Motor neuron (in vitro differentiated cells): ENCODE measurements at places on chromosomes 7 and 10. TPM values are rescaled to one million over a fixed set of nuclear protein-coding genes. Genes with fewer than 3 reads are reported as not detected.

Gene TEX36
- not detected in 2 replicates for total RNA-seq

GRCh38 chr10:79243181-79244067, 103.8 kb upstream of the PPIF start:
- ATAC-seq: peak; percentile 57

Gene ASB15
- 0.09 TPM in 1 of 2 replicates, not detected in the other for total RNA-seq

GRCh38 chr7:18338910-18339523, 156.5 kb upstream of the HDAC9 start:
- no peak for ATAC-seq

Gene CYP2C8
- total RNA-seq: 0.38 TPM in 1 of 2 replicates, not detected in the other

- ATAC-seq: no peak
Measured at GRCh38 chr10:11406746-11407145, 204.7 kb downstream of the USP6NL start.

DNA sequence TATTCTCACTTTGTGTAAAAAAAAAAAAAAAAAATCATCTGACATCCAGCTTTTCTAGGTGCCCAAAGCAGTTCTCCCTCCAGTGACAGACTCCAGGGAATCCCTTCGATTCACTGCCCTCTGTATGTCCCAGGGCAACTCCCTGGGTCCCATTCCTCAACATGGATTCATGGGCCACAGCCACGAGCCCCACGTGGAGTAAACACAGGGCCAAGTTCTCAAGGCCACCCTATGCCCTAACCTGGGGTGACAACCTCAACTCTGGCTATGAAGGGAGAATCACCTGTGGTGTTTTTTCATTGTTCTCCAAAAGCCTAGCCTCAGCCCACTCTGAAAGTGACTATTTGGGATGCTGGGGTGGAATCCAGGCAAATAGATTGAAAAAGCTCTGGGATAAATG, 3.4 kb downstream of the BNIP3 start:
- ATAC-seq: no peak

DNA sequence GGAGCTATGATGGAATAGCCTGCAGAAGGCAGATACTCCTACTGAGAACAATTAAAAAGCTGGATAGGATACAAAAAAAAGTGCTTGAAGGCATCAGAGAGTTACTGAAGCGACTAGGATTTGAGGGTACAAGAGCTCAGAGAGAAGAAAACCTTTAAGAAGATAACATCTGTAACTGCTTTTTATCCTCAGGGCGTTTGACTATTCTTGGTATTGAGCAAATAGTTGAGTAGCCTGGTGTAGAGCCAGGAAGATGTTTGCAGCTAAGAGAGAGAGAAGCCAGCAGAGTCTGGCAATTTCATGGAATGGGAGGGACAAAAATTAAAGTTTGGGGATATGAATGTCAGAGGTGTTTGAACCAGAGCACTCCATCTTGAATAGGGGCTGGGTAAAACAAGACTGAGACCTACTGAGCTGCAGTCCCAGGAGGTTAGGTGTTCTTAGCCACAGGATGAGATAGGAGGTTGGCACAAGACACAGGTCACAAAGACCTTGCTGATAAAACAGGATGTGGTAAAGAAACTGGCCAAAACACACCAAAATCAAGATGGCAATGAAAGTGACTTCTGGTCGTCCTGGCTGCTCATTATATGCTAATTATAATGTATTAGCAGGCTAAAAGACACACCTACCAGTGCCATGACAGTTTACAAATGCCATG, 428.8 kb downstream of the SH2D4B start:
- ATAC-seq: no peak

- no peak for ATAC-seq
Measured at GRCh38 chr10:74021248-74022055, 23.5 kb downstream of the VCL start.

Gene ANXA8
- 0.11 and 0.44 TPM in 2 replicates for total RNA-seq

GRCh38 chr7:151941009-151941408, 15.2 kb upstream of the GALNTL5 start:
- ATAC-seq: no peak

Gene TMEM213
- total RNA-seq: 0.24 and 0.26 TPM in 2 replicates

DNA sequence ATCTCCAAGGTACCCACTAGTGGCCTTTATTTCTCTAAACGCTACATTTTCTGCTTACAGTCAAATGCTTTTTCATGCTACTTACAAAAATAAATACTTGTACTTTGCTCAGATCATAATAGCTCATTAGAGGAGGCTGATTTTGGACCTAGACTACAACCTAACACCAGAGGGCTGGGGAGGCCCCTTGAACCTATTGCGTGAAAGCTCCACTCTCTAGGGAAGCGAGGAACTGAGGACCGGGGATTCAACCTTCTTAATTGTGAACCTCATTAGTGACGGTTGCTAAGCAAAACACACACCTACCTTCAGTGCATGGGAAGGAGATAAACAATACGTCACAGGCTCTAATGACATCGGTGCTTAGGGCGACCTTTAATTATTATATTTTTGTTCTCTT, 92.1 kb downstream of the EBF3 start:
- ATAC-seq: no peak

DNA sequence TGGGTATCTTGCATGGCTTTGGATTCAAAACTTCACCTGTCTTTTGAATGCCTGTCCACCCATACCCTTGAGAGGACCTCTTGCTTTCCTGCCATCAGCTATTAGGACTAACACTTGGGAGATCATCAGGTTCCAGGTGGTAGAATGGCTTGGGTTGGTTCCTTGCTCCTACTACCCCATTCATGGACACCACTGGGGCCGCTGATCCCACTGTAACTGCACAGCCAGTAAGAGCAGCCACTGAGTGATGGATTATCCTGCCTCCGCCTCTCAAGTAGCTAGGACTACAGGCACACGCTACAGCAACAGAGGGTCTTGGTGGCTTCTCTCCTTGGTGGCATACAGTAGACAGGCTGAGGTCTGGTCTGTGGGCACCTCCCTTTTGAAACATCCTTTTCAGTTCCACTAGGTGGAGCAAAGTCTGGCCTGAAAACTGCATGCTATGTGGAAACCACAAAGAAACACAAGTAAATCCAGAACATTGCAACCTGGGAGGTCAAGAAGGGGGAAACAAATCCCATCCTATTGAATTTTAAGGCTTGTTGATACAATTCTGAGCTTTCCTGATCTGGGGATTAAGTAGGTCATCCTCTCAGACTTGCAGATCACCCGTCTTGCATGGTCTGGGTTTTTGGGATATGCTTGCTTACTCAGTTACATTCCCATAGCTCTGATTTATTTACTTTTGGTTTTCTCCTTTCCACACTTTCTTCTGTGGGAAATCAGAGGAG, 9.4 kb downstream of the WBP1L start:
- ATAC-seq: peak; percentile 96

DNA sequence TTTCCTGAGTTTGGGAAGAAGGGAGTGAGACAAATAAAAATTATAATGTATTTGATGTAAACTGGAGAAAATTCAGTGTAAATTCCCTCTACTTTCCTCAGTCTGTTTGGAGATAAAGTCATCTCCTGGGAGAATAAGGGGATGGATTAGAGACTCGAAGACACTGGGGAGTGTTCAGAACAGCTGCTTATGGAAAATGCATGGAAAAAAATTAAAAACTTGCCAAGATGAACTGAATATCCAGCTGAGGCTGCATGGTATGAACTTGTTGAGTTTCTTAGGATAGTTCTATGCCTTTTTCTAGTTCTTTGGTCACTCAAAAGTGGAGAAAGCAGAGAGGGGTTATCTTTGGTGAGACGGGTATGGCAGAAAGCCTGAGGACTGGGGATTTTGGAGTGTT, 210.5 kb downstream of the BICC1 start:
- ATAC-seq: no peak

DNA sequence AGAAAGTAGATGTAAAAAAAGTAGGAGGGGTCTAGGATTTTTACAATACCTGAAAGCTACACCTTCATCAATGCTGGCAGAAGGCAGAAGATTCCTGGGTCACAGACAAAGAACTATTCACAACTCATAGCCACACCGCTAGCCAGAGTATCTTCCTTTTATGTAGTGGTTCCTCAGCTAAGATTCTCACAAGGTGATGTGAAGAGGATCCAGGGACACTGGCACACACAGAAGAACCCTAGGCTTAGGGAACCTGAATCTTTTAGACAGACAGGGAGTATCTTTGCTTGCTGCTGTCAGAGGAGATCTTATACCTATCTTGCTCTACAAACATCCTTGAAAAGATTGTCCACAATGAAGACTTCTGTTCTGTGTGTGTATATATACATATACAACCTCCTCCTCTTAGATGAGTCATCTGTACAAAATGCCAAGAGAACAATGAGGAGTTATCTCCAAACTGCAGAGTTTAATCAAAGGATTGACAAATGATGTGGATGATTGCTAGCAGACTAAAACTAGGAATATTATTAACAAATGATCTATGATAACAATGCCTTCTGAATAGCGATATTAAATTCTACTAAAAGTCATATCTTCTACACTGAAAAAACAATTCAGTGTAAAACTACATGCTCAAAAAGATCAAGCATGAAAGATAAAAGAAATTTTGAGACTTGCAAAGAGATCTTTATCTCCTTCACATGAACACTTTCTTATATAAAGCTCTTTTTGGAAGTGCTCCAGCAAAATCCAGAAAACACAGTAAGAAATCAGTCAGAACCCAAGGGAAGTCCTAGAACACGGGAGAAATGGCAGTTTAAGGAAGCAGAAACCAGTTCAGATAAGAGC, 409.3 kb downstream of the PARD3 start:
- peak; percentile 22 for ATAC-seq

Gene SEPHS1
- total RNA-seq: 18.3 and 19.7 TPM in 2 replicates

Gene ZNF853
- 8.4 and 9.0 TPM in 2 replicates for total RNA-seq

Gene GPR15LG
- total RNA-seq: not detected in 2 replicates

DNA sequence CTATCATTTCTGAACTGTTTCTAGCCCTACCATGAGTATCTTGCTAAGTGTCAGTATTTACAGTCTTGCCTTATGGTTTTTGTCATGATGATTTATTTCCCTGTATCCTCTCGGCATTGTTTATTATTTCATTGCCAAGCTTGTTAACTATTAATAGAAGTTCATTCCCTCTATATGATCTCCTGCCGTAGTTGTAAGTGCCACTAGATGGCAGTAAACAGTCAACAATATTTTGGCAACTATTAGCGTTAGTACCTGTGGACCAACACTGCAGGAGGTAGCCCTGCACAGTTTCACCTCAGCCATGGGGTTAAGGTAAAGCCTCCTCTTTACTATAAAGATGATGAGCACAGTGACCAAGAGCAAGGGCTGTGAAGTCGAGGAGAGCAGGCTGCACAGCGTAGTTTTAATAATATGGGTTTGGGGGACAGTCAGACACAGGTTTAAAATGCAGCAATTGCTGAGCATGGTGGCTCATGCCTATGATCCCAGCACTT, 26.1 kb upstream of the CCNJ start:
- ATAC-seq: peak; percentile 99

GRCh38 chr10:119274519-119275045, 67.2 kb downstream of the GRK5 start:
- no peak for ATAC-seq

DNA sequence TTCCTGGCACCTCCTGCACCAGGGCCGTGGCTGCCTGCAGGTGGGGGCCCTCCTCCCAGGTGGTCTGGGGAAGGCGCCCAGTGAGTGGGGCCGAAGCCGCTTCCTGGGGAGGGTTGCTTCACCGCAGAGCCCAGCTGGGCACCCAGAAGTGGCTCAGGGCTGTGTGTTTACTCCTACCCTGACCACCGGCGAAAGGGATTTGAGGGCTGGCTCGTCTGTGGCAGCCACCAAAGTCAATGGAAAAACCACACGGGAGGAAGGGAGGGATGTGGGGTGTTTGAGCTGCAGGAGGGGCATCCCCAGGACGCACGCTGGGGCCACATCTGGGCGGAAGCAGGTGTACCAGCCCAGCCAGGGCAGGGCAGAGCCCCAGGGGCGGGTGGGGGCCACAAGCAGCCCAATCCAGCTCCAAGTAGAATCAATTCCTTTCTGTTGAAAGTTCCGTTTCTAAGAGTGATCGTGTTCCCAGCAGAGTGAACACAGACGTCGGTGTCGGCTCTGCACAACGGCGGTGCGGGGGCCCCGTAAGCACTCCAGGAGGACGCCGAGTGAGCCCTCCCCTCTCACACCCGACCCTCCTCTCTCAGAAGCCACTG, 69.9 kb downstream of the FOXL3 start:
- peak; percentile 63 for ATAC-seq

Gene H2BK1
- total RNA-seq: not detected in 2 replicates

- ATAC-seq: no peak
Measured at GRCh38 chr7:33836797-33837355, 68.5 kb upstream of the BMPER start.

DNA sequence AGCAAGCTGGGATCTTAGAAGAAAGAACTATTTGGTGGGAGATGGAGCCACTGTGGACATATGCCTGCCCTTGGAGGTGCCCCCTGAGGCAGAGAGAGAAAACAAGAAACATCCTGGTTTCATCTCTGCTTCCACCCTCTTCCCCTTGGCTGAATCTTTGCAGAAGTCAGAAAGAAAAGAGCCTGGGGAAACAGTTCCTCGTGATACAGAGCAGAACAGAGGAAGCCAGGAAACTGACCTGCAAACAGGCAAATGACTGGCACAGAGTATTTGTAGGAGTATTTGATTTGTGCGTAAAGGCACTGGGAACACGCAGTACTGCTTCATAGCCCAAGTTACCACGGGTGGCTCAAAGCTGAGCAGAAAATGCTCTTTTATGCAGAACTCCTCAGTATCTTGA, 7.0 kb upstream of the KEL start:
- ATAC-seq: no peak

Gene METTL27
- total RNA-seq: 3.9 and 5.0 TPM in 2 replicates

- no peak for ATAC-seq
Measured at GRCh38 chr7:40288827-40289226, 154.0 kb downstream of the SUGCT start.

- ATAC-seq: no peak
Measured at GRCh38 chr7:111112439-111112838, 21.5 kb downstream of the LRRN3 start.

DNA sequence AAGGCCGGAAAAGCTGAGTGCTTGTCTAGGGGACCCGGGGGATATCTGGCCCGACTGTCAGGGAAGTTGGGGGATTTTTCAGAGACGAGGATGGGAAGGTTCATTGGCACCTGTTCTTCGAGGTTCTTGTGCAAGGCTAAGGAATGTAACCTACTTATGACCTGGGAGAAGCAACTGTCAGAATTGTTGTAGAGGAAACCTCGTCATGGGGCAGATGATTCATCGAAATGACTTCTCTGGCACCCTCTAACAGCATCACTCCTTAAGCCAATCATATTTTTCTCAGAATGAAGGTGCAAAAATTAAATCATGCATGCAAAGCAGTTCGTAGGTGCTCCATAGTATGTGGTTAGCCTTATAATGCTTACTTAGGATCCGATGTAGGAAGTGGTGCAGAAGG, 58.6 kb downstream of the PLXDC2 start:
- ATAC-seq: no peak

DNA sequence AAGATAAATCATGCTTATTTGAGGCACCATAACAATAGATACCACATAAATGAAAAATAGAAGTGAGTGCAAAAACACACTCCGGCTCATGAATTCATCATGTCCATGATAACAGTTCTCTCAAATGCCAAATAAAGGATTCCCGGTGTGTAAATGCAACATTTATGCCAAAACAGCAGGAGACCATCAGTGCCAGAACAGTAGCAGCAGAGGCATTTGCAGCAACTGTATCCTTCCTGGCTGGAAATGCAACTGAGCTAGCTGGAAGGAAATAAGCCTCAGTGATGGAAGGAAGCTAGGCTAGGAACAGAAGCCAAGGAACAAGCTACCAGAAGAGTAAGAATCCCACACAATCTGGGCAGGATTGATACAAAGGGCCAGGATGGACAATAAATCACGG, 79.9 kb upstream of the THSD7A start:
- no peak for ATAC-seq

Gene UTF1
- total RNA-seq: not detected in 2 replicates
